ENCODE measurements at places on chromosomes 6 and 20.

- no peak for DNase-seq
Observed at GRCh38 chr6:41353333-41353732, 17.9 kb downstream of the NCR2 start.

- DNase-seq = peak; percentile 20
Observed at GRCh38 chr20:64165866-64166600, 1.8 kb downstream of the MYT1 start.

DNA sequence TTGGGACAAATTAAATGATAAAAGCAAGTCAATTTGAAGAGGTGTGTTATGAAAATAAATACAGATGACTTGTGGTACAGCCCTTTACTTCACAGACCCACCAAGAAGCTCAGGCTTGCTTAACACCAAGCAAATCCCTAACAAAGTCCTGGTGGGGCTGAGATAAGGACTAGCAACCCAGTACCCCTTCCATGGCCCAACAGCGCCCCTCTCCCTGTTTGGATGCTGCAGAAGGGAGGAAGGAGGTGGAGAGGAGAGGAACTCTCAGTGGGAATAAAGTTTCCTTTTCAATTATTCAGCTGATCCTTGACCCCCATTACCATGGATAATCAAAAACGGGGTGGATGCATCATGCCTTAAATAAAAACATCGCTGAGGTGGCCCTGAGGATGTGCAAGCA is 4.5 kb upstream of the ZNF831 start:
- DNase-seq = no peak

DNA sequence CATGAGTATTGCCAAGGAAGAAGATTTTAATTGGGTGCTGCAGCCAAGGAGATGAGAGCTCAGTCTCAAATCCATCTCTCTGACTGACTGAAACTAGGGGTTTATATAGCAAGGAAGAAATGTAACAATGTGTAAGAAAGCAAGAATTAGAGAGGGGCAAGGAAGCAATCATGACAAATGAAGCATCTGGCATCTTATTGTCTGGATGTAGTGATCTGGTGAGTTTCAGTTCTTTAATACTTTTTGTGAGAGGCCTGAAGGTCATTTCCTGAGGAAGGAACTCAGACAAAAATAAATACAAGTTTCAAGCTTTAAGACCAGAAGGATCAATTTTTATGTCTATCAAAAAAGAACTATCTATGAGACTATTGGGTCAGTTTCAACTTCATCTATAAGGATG is 64.2 kb downstream of the HTR1E start:
- no peak for DNase-seq

GRCh38 chr6:104558746-104559145 is 301.0 kb downstream of the HACE1 start:
- no peak for DNase-seq

DNA sequence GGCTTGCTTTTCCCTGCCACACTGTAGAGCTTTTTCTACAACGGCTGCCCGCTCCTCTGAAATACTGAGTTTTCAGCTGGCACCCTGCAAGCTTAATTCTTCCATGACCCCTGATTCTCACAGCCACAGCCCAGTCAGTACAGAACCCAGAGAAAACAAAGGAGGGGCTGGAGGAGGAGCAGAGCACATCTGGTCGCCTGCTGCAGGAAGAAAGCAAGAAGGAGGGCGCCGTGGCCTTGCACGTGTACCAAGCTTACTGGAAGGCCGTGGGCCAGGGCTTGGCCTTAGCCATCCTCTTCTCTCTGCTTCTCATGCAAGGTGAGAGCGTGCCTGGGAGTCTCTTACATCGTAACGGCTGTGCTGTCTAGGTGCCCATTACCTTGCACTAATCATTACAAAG is 11.3 kb downstream of the DLK2 start:
- DNase-seq = no peak

DNA sequence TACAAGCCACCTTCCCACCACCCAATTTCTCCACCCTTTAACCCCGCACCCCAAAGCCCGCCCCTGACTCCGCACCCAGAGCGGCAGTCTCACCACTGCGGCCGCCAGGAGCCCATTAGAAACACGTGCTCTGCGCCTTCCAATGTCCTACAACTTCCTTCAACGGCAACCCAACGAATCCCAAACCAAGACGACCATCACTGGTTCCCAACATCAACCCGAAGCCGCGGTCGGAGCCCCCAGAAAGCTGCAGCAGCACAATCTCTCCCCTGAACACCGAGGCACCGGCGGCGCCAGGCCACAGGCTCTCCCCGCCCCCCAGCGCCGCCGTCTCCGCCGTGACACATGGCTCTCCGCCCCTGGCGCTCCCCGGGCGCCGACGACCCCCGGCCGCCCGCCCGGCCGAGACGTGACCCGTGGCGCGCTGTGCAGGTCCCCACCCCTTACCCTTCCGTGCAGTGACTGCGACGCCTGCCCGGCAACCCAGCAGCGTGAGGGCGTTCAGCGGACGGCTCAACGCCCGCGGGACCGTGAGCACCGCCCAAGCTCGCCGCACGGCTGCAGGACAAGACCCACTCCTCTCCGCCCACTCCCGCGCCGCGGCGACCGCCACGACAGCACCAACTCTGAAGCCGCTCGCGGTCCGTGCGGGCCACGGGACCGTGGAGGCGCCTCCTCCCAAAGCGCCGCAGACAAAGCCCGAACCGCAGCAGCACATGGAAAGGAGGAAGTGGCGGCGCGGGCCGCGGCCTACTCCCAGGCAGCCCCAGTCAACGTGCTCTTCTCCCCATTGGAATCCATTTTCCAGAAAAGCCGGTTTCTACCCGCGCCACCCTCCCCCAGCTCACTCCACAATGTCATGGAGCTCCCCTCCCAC is 551 bp downstream of the SYNCRIP start:
- DNase-seq = no peak

DNA sequence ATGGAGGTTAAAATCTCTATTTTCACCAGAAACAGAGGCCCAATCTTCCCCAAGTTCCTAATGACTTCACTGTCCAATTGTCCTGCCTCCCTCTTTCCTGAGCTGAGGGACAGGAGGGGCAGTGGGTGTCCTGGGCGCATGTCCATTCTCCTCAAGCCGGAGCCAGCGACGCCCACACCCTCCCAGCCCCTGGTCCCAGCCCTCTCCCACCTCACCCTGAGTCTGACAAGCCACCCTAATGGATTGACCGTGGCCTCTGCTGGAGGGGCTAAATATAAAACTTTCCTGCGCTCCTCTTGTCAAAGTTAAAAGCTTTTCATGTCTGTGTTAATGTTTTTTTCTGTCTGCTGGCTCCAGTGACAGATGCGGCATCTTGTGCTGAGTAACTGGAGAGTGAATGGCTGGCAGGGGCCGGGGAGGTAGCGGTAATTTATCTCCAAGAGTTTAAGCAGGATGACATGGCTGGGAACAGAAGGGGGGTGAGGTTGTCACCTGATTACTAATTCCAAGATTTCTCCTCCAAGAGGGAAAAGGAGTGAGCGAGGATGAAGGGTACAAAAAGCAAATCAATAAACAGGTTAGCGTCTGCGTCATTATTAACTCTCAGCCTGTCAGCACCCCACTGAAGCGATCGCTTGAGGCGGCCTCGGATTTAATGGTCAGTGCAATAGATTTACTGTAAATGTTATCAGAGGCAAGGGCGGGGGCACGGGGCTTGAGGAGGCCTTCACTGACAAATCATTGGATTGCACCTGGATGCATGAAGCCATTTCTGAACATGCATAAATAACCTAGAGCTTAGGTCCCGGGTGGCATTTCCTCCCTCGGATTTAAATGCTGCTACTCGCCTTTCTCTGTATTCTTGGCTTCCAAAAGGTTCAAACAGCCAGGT is 118.1 kb upstream of the MAFB start:
- DNase-seq = no peak

DNA sequence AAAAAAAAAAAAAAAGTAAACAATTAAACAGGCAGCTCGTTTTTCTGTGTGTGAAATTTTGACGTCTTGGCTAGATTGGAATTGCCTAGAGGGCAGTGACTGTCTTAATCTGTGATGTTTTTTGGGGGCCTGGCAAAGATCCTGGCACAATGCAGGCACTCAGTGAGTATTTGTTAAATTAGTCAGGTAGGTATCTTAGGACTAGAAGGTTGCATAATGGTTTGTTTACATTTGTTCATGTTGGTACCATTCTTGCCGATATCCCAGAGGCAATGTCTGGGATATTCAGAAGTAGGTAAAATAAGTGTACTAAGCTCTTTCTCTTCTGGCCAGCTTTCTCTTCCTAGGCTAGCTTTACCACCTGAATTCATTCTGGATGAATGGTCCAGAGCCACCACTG is 2.5 kb downstream of the AAR2 start:
- no peak for DNase-seq

GRCh38 chr20:33211817-33212424 is 5.2 kb upstream of the BPIFA3 start:
- DNase-seq = peak; percentile 54

GRCh38 chr20:5430670-5431069 is 113.9 kb upstream of the PROKR2 start:
- DNase-seq = no peak

- no peak for DNase-seq
Observed at GRCh38 chr6:24524805-24525204, 30.0 kb downstream of the ALDH5A1 start.

- DNase-seq = no peak
Observed at GRCh38 chr20:5215672-5216304, 89.0 kb downstream of the CDS2 start.

DNA sequence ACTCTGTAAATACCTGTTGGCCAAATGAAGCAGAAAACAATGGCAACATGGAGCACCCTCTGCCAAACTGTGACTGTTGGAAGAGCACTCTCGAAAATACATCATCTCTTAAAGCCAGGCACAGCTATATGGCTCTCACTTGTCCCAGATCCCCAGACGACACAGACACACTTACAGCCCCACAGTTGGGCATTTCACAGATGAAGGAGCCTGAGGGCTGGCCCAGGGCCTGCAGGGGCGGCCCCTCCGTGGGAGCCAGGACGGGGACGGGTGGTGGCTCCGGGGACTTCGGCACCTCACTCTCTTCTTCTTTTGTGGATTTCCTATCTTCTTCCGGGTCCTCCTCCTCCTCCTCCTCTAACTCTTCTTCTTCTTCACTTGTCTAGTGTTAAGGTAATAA is 18.4 kb upstream of the MRPS10 start:
- DNase-seq = no peak

GRCh38 chr6:165821754-165822153 is 158.7 kb upstream of the PDE10A start:
- no peak for DNase-seq

DNA sequence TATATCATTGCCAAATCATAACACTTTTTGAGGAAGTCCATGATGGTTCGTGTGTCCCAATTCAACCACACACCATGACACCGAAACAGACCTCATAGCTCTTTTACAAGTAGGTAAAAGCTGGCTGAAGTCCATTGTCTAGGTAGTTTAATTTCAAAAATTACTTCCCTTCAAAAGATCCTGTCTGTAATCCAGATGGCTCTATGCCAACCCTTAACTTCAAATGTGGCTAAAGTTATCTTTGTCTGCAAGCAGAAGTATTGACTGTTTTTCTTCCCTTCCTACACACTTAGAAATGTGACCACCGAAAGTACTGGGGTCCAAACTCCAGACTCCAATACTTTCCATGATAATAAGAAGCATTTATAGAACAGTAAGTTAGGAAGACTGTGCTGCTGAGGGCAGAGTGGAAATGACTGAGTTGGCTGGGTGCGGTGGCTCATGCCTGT is 8.3 kb upstream of the TIAM2 start:
- DNase-seq = no peak

DNA sequence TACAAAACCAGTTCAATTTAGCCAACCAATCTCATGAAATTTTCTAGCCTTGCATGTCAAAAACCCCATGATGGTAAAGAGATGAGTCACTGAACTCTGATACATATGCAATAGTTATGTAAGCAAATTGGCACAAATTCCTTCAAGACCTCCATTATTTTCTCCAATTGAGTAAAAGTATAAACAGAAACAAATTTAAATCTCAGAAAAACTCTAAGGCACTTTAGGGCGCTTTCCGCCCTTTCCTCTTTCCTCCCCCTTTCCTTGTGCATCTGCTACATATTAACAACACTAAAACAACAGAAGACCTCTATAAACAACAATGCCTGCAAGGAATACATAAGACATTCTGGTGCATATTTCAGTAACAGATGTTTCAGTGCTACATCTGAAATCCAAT is 48.5 kb downstream of the KIF13A start:
- no peak for DNase-seq

DNA sequence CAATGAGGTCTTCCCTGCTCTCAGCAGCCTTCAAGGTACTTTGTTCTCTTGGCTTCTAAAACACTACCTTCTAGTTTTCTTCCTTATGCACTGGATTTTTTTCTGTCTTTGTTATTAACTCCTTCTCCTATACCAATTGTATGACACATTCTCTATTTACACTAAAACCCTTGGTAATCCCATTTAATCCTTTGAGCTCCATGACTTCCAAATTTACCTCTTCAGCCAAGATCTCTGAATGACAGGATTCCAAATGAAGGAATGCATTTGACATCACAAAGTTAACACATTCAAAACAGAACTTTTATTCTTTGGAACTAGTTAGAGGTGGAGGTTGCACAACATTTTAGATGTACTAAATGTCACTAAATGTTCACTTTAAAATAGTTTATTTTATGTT is 86.6 kb upstream of the SAMD5 start:
- no peak for DNase-seq

DNA sequence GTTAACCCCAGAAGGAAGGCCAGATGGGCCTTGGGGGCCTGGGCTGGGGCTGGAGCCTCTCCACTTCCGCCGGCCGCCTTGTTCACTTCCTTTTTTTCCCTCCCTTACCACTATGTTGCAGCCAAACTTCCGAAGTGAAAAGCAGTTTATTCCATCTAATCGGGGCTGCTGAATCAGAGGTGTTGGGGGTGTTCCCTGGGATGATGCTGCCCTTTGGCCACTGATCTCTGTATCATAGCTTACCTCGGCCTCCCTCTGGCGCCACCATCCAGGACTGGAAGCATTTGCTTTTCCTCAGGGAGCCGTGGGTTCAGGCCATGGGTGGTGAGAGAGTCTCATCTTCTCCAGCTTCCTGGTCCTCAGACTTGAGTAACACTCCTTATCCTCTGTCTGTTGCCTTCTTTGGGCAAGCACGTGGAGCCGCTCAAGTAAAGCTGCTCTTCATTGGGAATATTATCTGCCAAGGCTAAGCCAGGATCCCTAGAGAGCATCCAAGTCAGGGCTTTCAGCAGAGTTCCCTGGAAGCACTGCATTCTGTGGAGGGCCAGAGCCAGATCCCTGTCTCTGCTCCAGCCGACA is 39.6 kb downstream of the SLX4IP start:
- DNase-seq = no peak

GRCh38 chr6:13433709-13434121 is 53.7 kb downstream of the GFOD1 start:
- DNase-seq = no peak

DNA sequence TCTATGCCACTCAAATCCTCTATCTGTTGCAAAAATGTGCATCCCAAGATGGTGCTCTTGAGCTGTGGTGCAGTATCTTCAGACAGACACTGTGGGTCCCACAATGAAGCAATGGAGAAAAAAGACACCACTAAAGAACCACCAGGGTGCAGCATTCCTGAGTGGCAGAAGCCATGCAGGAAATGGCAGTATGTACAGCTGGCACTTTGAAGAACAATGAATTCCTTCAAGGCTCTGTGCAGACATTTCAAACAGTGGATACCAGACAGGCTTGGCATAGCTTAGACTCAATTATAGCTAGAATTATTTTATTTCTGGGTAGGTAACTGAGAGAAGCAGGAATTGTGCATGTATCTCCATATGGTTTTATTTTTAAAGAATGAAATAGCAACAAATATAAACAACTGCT is 24.0 kb upstream of the HDAC2 start:
- peak; percentile 88 for DNase-seq

- DNase-seq = no peak
Observed at GRCh38 chr20:14951707-14952418, 614.5 kb upstream of the FLRT3 start.

Data from DMS 273 treated with DMSO at 0.1 percent for 48 hours (cell line).